Activated CD8-positive, alpha-beta memory T cell treated with anti-CD3 and anti-CD28 coated beads, Interleukin-2, amount 10 ng/mL, durations not matched to agents 7 days and 5 days (primary cell): ENCODE measurements at places on chromosomes 3 and 15.

DNA sequence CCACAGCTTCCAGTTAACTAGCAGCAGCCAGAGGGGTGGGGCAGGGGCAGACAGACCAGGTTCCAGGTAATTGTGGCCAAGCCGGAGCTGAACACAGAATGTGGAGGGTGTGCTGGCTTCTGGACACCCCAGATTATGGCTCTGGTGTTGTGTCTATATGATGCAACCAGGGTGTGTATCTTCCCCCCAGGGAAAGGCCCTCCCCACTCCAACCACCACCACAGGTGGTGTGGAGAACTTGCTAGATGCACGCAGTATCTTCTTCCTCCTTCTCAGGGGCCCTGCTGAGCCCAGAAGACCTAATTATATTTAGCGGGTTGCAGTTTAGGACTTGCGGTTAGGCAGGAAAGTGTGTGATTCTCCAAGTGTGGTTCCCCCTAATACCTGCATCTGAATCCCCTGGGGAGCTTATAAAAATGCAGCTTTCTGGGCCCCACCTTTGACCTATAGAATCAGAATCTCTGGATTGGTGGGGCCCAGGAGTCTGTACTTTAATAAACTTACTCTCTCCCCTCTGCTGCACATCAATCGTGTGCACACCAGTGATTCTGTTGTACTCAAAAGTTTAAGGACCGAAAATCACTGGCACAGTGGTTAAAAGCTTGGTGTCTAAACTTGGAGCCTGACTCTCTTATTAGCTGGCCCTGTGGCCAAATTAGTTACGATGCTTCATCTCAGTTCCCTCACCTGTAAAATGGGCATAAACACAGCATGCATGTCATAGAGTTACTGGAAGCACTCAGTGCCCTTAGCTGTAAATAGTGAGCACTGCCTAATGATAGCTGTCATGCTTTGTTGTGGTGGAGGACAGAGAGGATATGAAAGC lies 379.1 kb upstream of the PROK2 start:
- no peak for DNase-seq

DNA sequence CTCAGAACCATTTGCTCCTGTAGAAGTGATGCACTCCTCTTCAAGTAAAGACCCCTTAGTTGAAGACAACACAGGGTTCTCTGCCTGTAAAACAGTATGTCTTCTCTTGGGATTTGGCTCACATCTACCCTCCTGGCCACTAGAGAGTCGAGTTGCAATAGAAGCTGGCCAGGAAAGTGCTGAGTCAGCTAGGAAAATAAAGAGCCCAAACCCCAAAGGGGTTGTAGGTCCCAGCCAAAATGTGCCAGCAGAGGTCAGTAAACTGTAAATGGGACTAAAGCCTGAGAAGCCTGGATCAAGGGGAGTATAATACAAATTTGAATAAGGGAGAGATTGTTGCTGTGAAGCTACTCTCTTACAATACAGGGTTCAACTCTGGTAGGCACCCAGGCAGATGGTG lies 37.2 kb upstream of the THBS1 start:
- DNase-seq, result no peak

- no peak for DNase-seq
These were observed 67.8 kb downstream of the AAGAB start for GRCh38 chr15:67186688-67187087.

- DNase-seq, result peak; percentile 86
These were observed 2.4 kb upstream of the CD96 start for GRCh38 chr3:111539351-111540331.

- DNase-seq, result no peak
These were observed 10.9 kb downstream of the ENTPD3 start for GRCh38 chr3:40397912-40398311.

- DNase-seq, result no peak
These were observed 176.1 kb upstream of the ZPLD1 start for GRCh38 chr3:102258666-102259227.

DNA sequence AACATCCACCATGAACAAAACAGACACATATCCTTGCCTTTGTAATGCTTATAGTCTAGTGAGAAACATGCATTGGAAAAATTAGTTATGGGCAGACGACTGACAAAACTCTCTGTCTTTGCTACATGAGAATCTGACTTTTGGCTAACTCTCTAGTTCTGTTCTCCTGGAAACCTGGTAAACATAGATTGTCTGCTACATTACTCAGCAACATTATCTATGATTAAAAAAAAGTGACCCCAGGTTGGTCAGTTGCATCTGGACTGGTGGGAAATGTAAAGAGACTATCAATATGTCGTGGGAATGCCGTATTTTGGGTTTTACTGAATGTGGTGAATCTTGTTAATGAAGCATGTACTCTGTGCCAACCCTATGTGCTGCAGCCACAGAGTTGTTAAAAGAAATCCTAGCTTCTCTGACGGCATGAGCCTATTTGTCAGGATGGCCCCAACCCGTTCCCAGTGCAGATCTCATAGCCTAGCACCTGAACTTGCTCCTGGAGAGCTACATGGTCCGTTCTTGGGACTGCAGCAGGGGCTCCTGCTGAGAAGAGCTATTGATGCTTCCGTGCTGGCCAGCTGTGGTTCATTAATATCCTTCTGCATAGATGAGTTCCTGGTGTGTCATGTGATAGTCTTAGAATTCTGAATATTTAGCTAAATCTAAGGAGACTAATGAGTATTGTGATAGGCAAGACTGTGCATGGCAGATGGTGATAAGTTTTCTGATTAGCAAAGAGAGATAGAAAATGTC lies 311.7 kb upstream of the ZNF717 start:
- no peak for DNase-seq

DNA sequence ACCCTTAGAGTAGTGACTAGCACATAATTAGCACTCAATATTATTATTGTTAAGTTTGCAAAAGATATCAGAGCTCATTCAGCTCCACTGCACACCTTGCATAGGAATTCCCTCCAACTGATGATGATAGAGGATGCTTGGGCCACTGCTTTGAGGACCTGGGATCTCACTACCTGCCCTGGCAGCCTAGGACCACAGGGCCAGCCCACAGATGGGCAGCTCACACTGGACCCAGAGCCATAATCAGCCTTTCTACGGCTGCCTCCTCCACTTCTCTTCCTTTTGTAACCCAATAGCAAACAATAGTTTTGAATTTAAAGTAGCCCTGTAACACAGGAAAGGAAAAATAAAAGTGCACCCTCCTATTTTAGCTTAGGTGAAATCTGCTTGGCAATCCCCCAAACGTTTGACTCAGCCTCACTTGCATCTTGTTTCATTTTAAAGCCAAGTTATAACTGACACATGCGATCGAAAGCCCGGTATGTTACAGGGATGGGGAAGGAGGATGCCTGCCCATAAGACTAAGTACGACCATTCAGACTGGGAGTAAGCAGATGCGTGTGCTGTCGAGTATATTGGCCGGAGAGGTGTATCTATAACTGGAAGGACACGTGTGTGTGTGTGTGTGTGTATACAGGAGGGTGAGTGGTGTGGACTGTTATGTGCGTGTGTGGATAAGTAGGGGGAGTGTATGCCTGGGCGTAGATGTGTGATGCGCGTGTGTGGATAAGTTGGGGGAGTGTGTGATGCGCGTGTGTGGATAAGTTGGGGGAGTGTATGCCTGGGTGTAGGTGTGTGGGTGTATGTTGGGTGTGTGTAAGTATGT lies 65.9 kb downstream of the CPN2 start:
- no peak for DNase-seq
